Fibroblast of upper back skin (primary cell): ENCODE measurements at places on chromosomes 5 and 9.

DNA sequence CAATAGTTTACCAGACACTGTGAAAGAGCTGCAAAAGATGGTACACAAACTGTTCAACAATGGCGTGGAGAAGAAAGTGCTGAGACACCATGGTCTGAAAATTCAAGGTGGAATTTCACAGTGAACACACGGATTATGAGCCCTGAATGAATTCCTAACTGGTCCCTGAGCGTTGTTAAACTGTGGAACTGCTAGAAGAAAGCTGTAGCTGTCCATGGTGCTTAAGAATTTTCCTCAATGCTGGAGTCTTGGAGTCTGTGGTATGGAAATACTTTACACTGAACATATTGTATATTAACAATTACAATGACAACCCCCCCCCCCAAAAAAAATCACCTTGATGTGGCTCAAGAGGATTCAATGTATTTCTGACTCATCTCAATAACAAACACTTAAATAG lies 68.5 kb downstream of the SLC24A2 start:
- DNase-seq = peak; percentile 35

DNA sequence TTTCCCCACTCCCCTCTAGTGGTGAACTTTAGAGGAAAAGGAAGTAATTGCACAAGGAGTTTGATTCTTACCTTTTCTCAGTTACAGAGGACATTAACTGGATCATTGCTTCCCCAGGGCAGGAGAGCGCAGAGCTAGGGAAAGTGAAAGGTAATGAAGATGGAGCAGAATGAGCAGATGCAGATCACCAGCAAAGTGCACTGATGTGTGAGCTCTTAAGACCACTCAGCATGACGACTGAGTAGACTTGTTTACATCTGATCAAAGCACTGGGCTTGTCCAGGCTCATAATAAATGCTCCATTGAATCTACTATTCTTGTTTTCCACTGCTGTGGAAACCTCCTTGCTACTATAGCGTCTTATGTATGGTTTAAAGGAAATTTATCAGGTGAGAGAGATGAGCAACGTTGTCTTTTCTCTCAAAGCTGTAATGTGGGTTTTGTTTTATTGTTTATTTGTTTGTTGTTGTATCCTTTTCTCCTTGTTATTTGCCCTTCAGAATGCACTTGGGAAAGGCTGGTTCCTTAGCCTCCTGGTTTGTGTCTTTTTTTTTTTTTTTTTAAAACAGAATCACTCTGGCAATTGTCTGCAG lies 25.3 kb downstream of the SLC22A5 start:
- no peak for DNase-seq

DNA sequence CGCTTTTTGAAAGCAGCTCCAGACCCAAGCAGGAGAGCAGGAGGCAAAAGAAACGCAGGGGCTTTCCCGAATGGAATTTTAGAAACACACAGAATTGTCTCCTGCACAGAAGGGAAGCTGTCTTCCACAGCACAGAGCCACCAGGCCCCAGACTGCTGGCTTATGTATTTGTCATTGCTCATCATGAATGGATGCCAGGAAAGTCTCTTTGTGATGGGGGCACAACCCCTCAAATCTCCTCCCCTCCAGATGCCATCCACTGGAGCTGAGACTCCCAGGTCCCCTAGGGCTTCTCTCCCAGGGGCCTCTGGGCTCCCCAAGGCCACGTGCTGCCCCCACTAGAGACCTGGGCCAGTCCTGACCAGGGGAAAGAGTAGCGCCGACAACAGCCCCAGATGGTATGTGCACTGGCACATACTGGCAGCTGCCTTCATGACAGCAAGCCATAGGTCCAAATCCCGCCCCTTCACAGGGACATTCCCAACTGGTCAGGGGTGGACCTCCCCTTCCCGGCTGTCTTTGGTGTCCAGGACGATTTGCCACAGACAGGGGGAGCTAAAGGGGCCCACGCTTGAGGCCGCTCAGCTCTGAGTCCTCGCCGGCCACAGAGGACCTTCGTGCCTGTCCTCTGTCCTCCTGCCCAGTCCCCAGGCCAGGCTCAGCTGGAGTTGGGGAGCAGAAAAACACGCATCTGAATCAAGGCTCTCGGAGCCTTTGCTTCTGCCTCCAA lies 127.8 kb downstream of the KCNIP1 start:
- peak; percentile 10 for DNase-seq

GRCh38 chr5:59745415-59745863 lies 148.1 kb downstream of the PDE4D start:
- peak; percentile 74 for DNase-seq

DNA sequence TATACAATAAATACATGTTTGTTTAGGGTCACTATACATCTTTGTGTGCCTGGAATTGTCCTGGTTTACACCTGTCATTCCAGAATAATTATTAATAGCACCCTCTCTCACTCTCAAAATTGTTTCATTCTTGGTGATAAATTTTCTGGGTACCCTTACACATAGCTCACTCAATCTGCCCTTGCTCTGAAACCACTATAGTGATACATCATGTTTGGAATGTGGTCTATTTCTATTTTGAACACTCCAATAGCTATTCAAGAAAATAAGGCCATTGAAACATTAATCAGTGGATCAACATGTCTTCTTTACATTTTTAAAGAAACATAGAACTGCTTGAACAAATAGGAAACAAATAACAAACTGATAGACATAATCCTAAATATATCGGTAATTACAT lies 158.7 kb downstream of the ARRDC3 start:
- peak; percentile 66 for DNase-seq

DNA sequence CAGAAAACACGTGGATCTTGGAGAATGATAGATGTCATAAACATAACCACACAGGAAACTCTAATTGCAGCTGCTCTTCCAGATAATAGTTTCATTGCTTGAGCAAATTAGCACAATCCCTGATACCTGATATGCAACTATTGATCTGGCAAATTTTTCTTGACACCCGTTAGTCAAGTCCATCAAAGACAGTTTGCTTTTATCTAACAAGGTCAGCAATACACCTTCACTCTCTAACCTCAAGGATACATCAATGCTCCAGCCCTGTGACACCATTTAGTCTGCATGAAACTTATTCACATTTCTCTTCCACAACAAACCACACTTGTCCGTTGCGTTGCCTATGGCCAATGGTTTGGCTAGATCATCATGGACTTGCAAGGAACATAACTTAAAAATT lies 16.6 kb downstream of the UGT3A1 start:
- DNase-seq = no peak

- no peak for DNase-seq
Measured at GRCh38 chr5:78487846-78488245, 127.4 kb downstream of the SCAMP1 start.

- no peak for DNase-seq
Measured at GRCh38 chr5:15762668-15763067, 262.7 kb downstream of the FBXL7 start.

DNA sequence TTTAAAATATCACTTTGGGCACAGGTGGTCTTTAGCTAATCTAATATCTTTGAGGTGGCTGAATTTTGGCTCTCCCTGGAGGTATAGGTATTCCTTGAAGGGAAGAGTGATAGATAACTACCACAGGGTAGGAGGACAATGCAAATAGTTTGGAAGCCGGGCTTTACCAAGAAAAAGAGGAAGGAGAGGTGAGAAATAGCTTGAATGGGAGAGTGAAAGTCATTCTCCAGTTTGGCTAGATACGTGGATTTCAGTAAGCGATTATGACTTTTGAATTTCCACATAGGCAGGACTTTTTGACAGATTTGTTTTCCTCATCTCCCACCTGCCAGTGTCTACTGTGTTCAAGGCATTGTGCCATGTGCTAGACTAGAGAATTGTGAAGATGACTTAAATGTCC lies 45.5 kb downstream of the RASA1 start:
- no peak for DNase-seq

- DNase-seq = peak; percentile 84
Measured at GRCh38 chr5:81787474-81788242, 36.8 kb upstream of the SSBP2 start.

DNA sequence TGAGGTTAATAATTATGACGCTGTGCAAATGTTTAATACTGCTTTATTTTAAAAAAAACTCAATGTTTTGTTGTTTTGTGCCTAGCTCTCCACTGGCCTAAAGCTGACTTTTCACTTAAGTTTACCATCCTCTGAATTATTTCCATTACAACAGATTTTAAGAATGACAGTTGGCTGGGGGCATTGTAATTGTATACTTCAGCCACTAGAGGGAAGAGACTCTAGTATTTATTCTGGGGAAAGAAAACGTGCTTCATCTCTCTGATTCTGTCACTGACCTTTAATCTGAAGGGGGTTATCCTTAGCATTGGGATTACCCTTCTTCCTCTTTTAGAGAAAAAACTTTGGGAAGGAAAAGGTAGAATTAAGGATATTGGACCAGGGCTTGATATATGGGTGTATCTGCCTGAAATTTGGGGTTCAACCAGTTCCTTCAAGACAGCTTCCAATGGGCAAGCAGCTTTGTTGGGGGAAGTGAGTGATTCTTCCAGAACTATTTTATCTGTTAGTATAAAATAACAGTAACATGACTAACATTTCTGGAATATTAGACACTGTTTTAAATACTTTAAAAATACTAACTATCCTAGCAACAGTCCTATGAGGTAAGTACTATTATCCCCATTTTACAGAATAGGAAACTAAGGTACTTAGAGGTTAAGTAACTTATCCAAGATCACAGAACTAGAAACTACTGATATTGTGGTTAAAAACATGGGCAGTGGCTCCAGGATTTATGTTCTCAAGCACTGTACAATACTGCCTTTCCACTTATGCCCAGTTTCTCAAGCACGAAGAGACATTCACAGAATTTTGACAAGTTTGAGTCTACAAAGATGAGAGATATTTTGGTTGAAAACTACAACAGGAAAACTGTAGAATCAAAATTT lies 208.4 kb downstream of the CD180 start:
- DNase-seq = peak; percentile 27

DNA sequence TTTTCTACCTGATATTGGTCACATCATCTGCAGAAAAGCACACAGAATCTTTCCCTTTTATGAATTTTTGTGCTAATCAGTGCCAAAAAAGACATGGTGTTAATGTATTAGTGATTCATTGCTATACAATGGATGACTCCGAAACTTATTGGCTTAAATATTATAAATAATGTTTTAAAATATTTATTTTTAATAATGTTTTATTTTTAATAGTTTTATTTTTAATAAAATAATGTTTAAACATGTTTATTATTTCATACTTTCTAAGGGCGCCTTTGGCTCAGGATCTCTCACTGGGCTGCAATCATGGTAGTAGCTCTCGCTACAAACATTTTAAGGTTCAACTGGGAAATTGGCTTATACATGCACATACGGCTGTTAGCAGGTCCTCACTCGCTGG lies 65.7 kb downstream of the CDH12 start:
- DNase-seq = no peak

DNA sequence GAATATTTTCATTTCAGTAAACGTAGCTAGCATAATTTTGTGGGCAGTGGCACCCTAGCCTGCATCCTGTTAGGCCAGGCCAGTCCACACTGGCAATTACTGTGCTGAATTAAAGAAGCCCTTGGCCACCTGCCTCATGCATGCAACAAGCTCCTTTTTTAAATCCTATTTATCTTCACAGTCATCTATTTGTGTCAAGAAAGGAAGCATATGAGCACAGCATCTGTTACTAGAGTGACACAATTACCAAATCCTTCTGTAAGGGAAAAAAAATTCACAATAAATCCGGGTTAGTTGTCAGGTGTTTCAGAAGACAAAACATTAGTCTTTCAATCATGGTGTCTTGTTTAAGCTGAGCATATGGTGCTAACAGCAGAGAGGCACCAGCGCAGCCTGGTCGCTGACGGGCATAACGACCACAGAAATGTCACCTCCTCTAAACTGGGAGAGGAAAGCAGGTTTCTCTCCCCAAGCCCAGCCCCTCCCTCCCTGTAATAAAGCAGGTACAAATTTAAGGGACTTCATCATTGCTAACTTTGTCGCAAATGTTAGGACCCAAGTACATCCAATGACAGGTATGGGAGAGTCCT lies 520.6 kb downstream of the CTNND2 start:
- no peak for DNase-seq

DNA sequence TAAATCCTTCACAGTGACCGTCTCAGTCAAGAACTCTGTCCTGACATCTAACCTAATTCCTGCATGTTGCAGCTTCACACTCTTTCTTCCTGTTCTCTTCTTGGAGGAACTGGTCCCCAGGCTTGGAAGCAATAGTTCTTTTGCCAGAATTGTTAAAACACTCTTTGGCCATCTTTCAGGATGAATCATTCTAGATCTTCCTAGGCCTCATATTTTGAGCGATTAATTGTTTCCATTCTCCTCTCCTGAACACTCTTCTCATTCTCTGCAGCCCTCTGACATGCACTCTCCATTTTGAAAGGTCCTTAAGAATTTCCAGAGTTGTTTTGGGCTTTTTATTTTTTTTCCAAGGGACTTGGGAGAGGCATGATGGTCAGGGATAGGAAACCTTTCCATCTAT lies 85.8 kb downstream of the FAM114A2 start:
- DNase-seq = peak; percentile 82

- DNase-seq = peak; percentile 60
Measured at GRCh38 chr5:82365744-82366228, 87.6 kb upstream of the RPS23 start.

- peak; percentile 19 for DNase-seq
Measured at GRCh38 chr5:179954434-179954833, 46.7 kb upstream of the TBC1D9B start.

DNA sequence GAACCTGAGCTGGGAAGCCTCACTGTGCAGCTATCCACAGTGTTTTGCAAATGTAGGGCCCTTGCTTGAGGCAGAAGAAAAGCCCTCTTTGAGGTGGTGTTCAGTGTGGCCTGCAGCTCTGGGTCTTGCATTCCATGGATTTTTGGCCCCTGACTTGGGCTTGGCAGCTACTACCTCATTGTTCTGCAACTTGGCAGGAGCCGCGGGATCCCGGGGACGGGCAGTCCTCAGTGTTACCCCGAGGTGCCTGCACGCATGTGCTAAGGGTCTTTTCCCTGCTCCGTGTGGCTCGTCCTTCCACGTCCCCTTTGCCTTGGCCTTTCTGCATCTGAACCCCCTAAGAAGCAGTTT lies 39.8 kb downstream of the NEK6 start:
- peak; percentile 97 for DNase-seq

DNA sequence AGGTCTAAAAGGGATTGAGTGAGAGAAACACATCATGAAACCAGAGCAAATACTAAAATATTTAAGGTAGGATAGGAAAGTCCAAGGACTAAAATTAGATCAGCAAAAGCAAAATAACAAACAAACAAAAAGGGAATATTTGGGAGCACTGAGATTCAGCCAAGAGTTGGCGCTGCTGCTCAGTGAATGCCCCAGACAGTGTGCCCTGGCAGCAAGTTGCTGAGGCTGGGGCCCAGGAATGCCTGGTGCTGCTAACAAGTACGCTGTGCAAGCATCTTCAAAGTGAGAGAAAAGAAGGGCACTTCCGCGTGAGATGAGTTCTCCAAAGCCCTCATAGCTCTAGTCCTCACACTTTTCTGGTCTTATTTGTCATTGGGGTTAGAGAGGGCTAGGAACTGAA lies 603.3 kb downstream of the EFNA5 start:
- no peak for DNase-seq
